Right atrium auricular region (tissue), 2 donors: ENCODE measurements at places on chromosomes 11 and 22. TPM values are rescaled to one million over a fixed set of nuclear protein-coding genes. Genes with fewer than 3 reads are reported as not detected.
A peak's percentile ranks its signal among the peaks of the same experiment; 100 is the strongest.

The SSTR3 gene
- not detected for total RNA-seq

The WT1 gene
- 10.6 TPM for total RNA-seq

The MRGPRF gene
- total RNA-seq = 17.6 TPM

DNA sequence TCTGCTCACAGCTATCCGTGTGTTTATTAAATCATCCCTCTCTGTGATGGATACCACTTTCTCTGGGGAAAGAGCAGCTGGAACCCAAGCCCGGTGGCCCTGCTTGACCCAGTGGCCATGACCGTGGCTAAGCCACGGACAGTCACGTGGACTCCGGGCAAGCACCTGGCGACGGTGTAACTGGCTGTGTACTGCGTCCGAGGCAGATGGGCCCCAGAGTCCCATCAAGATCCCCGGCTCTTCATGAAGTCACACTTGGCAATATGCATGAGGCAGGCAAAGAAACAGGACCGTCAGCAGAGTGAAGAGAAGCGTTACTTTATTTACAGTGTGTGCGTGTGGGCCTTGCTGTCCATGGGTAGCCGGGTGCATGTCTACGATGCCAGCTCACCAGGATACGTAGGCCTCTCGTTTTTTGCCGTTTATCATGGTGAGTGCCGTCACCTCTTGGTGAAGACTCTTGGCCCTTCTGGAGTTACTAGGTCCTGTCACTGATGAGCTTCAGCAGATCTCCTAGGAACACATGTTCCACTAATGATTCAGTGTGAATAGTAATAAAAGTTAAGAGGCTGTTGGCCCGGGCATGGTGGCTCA is 366.3 kb downstream of the TBC1D22A start:
- no peak for DNase-seq

GRCh38 chr11:76329983-76330382 is 50.9 kb downstream of the THAP12 start:
- no peak for DNase-seq

DNA sequence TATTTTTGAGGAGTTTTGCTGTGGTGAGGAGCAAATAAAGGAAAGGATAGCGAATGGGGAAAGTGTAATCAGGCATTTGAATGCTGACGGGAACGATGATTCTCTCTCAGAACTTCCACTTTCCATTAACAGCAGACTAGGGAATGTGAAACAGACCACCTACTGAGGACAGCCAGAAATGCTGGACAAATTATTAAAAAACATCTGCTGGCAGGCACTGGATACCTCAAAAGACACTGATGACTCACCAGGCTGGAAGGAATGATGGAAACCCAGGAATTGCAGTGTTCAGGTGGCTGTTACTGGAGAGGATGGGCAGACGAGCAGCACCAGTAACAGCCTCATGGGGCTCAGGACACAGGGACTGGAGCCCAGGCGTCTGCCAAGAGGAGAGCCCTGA is 33.4 kb downstream of the PLA2G6 start:
- DNase-seq = no peak

The LYVE1 gene
- 45.0 TPM for total RNA-seq

DNA sequence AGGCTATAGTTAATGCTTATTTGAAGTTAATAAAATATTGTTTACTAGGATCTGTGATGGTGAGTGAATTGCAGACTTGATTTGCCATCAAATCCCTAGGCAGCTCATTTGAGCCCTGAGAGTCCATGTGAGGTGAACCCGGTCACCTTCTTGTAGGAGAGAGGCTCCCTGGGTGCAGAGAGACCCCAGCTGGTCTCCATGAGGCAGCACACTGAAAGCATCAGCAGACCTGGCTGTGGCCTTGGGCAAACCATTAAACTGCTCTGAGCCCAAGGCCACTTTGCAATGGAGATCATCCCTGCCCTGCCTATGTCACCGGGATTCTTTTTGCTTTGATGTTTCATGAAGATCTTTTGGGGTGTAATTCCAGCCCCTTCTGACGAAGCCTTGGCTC is 125.2 kb downstream of the MICAL2 start:
- DNase-seq = no peak

- DNase-seq = no peak
These were observed 11.4 kb downstream of the RAB3IL1 start for GRCh38 chr11:61905801-61906521.

The C11orf16 gene
- total RNA-seq = not detected

The OR51B5 gene
- not detected for total RNA-seq

The CD6 gene
- 0.79 TPM for total RNA-seq

The NAALADL1 gene
- 6.0 TPM for total RNA-seq

DNA sequence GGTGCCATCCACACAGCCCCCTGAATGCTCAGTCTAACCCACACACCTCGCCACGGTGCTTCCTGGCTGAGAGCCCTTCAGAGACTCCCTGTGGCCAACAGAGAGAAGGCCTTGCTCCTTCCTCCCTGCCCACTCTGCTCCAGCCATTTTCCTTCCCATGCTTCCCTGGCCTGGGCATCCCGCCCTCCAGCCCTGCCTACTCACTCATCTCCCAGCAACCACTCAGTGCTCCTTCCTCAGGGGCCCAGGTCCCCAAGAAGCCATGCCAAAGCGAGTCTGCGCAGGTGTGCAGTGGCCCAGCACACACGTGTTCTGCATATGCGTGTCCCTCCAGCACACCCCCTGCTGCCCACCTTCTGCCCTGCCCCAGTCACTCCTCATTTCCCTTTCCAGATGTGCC is 56.4 kb downstream of the NECTIN1 start:
- DNase-seq = no peak

DNA sequence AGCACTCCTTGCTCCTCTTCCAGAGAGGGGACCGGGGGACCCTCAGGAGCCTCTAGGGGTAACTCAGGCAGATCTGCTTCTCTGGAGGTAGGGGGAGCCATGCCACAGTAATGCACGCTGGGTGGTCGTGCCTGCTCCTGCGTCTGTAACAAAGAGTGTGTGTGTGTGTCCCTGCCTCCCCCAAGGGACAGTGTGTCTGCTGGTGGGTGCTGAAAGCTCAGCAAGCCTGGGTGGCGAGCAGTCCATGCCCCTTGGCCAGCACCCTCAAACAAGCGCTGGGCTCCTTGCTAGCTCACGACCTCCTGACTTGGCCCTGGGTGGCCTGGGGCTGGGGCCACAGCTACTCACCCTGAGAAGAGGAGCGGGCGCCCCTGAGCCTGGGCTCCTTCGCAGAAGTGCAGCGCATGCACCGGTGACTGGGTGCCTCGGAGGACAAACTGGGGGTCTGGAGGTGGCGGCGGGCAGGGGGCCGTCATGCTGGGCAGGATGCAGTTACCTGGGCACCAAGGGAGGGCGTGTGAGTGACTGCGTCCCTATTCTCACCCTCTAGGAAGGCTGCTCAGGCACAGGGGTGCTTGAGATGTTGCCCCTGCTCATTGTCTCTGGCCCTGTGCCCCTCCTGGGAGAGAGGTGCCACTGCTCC is 33.7 kb downstream of the GNB1L start:
- DNase-seq = no peak

- peak; percentile 78 for DNase-seq
These were observed 8.2 kb upstream of the CCDC88B start for GRCh38 chr11:64331569-64332371.

DNA sequence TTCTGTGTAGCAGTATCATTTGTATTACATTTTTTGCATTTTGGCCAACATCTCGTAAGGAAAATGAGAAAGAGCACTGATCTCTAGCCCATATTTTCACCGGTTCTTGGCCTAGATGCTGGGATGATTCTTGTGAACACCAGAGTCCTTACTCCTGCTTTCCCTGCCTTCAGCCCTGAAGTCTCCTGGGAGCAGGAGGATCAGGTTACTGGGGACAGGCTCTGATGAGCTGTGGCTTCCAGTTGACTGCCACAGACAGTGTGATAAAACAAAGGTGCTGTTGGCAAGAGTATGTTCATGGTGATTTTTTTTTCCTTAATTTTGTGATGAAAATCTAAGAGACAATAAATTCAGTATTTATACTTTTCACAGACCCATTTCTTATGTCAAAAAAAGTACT is 34.2 kb upstream of the ADSL start:
- no peak for DNase-seq

GRCh38 chr11:128904656-128905344 is 13.6 kb downstream of the KCNJ5 start:
- no peak for DNase-seq

GRCh38 chr22:50705851-50706351 is 32.1 kb upstream of the ACR start:
- no peak for DNase-seq
